NCI-H1694 treated with DMSO at 0.1 percent for 48 hours (cell line): ENCODE measurements at places on chromosomes 4 and X.

GRCh38 chr4:18111081-18111480 is 89.5 kb upstream of the LCORL start:
- DNase-seq, result no peak

DNA sequence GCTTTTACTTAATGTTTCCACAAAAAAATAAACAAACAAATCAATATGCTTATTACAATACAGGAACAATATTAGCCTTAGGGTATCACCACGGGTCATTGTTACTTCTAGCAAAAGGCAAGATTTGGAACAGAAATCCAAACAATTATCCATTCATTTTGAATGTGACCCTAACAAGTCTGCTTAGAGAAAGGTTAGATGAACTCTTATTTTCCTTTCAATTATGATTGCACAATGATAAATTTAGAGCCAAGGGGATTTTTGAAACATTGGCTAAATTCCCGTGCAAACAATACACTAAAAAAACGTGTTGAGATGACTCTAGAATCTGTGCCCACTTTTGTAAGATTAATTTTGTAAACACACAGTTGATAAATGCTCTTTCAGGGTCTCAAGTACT is 474.7 kb downstream of the PCDH7 start:
- no peak for DNase-seq

GRCh38 chrX:54180403-54180802 is 2.7 kb downstream of the FAM120C start:
- no peak for DNase-seq

DNA sequence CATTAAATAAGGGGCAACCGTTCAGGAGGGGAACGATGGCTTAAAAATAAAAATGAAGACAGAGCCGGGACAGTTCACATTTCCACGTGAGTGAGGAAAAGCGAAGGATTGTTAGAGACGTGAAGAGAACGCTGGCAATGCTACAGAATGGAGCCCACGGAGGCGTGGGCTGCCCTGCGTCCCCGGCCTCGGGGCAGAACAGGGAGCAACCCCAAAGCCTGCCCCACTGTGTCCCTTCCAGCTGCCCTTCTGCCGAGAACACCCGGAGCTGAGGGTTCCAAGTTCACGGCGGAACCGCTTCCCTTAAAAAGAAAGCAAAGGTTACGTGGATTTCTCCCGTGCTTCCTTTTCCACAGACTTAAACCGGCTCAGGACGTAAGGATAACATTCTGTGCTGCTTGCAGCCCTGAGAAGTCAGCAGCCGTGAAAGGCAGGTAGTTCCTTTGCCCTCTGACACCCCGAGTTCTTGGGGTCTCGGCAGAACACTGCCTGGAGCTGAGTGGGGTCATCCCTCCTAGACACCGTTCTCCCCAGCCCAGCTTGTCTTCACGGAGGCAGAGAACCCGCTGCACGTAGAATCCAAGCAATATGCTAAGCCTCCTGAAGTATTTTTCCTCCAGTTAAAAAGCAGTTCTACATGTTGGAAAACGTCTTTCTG is 14.2 kb downstream of the DHRSX start:
- DNase-seq, result no peak

DNA sequence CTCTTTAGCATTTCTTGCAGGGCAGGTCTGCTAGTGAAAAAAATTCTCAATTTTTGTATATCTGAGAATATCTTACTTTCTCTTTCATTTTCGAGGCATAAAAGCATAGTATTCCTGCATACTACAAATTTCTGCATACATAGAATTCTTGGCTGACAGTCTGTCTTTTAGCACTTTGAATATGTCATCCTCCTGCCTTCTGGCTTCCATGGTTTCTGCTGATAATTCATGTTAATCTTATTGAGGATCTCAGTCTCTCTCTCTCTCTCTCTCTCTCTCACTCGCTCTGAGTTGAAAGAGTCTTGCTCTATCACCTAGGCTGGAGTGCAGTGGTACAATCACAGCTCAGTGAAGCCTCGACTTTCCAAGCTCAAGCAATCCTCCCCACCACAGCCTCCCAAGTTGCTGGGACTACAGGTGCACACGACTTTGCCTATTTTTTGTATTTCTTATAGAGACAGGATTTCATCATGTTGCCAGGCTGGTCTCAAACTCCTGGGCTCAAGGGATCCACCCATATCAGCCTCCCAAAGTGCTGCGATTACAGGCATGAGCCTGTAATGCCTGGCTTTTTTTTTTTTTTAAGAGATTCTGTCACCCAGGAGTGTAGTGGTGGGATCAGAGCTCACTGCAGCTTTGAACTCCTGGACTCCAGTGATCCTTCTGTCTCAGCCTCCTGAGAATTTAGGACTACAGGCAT is 161.3 kb downstream of the FNIP2 start:
- DNase-seq, result no peak

DNA sequence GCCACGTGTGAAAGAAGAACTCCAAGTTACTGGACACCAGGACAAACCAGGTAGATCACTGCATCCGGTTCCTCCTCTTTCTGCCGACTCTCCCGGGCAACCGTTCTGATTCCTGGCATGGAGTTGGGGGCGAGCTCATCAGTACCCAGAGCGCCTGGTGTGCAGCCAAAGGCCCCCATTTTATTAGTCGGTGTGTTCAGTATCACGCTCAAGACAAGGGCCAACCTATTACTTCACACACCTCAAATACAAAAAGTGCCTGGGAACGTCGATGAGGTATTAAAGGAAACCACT is 2.8 kb upstream of the CTBP1 start:
- DNase-seq, result no peak

GRCh38 chr4:73701116-73701515 is 39.3 kb upstream of the CXCL8 start:
- no peak for DNase-seq

- DNase-seq, result no peak
Measured at GRCh38 chrX:107766470-107767150, 9.0 kb downstream of the TSC22D3 start.

GRCh38 chr4:151717909-151718628 is 42.7 kb downstream of the GATB start:
- DNase-seq, result no peak

GRCh38 chrX:9003041-9003440 is 30.9 kb downstream of the FAM9B start:
- DNase-seq, result no peak

DNA sequence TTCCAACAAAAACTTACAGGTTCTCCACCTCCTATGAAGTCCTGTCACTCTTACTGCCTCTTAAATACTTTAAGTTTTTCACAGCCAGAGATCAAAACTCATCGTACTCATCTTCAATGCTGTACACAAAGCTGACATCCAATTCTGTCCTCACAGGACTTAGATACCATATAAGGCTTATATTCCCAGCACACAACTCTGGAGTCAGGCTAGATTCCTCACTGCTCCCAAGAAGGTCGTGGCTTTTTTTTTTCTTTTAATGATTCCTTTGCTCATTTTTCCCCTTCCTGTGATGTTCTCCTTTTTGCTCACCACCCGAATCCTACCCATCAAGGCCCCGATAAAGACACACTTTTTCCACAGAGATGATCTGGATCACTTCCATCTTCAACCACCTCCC is 914 bp downstream of the TRAPPC2 start:
- no peak for DNase-seq

GRCh38 chr4:146520896-146521540 is 722 bp downstream of the SLC10A7 start:
- peak; percentile 23 for DNase-seq

DNA sequence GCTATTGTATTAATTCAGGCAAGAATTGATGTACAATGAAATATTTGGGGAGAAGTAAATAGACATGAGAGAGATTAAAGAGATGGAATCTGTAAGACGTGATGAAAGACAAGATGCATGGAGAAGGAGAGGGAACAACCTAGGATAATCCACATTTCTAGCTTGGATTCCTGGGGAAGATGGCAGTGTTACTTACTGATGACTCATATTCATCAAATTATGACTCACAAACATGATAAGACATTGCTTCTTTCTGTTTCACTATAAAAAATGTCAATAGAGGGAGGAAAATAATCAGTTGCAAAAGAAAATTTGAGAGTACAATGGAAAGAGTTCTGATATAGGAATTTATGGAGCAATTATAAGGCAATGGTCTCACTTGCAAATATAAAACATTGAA is 104.1 kb upstream of the BMP3 start:
- DNase-seq, result no peak

GRCh38 chr4:121168446-121169281 is 4.5 kb upstream of the TNIP3 start:
- DNase-seq, result no peak

DNA sequence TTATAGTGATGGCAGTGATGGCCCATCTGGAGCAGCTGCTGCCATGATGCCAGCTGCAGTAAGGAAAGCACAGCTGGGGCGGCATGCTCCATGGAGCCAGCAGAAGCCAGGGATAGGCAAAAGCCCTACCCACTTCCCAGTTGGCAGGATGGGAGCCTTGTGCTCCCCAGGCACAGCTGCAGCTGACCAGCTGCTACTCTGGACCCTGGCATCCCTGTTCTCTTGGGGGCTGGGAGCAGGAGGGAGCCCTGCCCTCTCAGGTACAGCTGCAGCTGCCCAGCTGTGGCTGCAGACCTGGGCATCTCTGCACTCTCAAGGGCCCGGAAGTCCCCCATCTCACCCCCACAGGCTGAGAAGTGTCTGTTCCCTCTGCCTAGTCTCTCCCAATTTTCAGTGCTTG is 531.9 kb downstream of the PCDH18 start:
- no peak for DNase-seq

GRCh38 chrX:17077361-17077760 is 130.9 kb downstream of the REPS2 start:
- DNase-seq, result no peak

GRCh38 chrX:154728431-154729190 is 22.3 kb downstream of the GAB3 start:
- no peak for DNase-seq

- no peak for DNase-seq
Measured at GRCh38 chr4:6910960-6911874, 1.6 kb downstream of the TBC1D14 start.

DNA sequence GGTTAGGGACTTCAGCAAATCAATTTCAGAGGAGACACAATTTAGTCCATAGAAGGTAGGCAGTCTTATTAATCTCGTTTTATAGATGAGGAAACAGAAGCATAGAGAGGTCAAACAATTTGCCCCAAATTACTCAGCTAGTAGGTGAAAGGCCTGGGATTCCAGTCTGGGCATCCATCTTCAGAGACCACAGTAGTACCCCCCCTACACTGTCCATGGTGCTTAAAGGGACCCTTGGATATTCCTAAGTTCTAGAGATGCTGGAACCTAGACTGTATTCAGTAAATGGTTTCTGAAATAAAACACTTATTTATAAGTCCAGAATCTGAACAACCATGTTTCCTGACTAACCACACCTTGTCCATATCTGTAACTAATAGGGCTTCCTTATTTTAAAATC is 174.8 kb downstream of the CEP135 start:
- DNase-seq, result no peak

DNA sequence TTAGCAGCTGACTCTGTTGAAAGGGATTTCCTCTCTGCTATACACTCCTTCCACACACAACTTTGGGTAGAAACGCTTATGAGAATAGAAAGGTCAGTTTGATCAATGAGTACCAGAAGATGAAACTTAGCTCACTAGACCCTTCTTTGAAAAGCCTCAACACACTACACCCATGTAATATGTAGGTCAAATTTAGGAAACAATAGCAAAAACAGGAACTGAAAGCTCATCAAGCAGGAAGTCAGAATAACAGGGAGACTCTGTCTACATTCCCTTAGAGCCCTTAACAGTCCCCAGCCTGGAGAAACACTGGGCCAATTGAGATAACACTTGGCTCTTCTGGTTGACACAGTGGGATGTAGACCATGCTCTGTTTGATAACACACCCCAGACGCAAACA is 30.7 kb downstream of the SRPX2 start:
- no peak for DNase-seq

DNA sequence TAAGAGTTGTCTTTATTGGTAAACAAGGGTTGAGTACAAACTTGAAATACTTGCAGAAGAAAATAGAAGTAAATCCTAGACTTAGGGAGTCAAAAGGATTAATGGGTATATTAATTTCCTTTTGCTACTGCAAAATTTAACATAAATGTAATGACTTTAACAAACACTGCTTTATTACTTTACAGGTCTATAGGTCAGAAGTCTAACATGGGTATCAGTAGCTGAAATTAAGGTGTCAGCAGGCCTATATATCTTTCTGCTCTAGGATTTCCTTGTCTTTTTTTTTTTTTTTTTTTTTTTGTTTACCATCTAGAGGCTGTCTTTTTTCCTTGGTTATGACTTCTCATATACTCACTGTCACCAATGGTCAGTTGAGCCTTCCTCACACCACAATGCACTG is 220.4 kb downstream of the GRID2 start:
- no peak for DNase-seq

GRCh38 chr4:560731-561291 is 15.3 kb downstream of the TMEM271 start:
- DNase-seq, result no peak

DNA sequence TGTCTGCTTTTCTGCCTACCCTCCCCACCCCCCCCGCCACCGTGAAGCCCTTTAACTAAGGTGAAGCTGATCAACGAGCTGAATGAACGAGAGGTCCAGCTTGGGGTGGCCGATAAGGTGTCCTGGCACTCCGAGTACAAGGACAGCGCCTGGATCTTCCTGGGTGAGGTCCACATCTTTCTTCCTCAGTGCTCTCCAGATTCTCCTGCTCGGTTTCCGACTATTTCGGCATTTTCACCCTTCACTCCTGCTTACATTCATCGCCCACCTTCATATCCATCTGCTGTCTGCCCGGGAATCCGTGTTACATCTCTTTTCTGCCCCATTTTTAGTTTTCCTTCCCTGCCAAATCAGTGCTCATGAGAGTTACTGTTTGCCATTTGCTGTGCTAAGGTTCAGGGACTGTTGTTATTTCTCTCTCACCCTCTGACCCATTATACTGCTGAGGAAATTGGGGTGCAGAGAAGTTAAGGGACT is 459 bp downstream of the RBMX2 start:
- no peak for DNase-seq

- DNase-seq, result no peak
Measured at GRCh38 chrX:9677098-9677739, 88.4 kb downstream of the GPR143 start.

DNA sequence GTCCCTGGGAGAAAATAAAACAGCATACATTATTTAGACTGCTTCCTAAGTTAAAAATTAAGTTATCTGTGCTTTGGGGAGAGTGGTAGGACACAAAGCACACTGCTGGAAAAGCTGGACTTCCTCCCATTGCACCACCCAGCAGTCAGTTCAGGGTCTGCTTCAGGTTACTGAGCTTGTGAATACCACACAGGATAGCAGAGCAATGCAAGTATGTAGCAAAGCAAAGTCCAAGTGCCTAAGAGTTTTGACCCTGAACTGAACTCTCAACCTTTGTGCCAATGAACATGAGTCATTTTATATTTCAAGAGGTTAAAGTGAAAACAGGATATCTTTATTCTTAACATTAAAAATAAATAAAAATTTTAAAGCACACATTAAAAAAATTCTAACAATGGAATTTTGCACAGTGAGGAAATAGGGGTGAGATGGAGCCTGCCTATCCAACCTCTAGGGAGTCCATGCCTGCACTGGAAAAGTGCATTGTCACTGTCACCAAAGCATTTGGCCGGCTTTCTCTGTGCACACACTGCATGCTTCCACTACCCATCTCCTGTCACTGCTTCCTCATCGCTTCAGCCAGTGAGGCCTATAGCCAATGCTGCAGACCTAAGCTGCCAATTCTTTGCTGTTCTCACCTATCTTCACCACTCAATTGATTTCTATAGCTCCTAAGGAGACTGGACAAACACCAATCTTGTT is 50.9 kb downstream of the ABCG2 start:
- no peak for DNase-seq
